Omental fat pad (tissue), 4 donors: ENCODE measurements at places on chromosomes 11 and 22.

DNA sequence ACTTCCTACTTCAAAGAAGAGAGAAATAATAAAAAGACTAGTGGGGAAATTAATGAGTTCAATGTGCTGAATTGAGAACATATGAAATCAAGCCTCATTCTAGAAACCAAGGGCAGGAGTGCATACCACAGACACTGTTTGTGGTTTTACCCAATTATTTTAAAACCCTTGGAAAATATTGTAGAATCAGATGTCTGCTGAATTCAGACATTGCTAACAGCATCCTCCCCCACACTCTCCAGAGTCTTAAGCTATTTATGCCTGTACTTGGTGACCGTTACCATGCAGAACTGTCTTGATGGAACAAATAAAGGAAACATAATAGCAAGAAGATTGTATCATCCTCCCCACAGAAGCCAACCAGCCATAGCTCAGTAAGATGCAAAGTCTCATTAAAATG is 850.1 kb downstream of the NTM start:
- DNase-seq: no peak

GRCh38 chr11:121625777-121626506 is 173.2 kb upstream of the SORL1-AS1 start:
- no peak for DNase-seq

GRCh38 chr11:12045914-12046635 is 37.6 kb upstream of the DKK3 start:
- no peak for DNase-seq

DNA sequence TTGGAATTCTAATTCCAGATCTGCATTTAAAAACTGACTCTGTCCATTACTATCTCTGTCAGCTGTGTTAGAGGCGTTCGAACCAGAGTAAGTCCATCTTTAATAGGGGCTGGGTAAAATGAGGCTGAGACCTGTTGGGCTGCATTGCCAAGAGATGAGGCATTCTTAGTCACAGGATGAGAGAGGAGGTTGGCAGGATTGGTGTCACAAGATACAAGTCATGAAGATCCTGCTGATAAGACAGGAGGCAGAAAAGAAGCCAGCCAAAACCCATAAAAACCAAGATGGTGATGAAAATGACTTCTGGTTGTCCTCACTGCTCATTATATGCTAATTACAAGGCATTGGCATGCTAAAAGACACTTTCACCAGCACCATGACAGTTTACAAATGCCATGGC is 356.3 kb upstream of the ISX start:
- no peak for DNase-seq

DNA sequence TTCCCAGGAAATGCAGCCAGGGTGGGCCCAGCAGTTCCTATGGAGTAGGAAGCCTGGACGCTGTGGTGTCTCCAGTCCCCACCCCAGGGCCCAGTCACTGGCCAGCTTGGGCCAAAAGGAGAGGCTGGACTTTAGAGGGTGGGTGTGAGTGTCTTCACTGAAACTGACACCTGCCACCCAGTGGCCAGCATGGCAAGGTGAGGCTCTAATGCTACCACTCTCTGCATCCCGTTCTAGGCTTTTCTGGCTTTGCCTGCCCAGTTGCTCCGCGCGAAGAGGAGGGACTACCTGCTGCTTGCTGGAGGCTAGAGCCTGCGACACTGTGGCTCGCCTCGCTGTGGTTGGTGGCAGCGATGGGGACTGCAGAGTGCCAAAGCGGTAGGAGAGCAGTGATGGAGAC is 35.4 kb downstream of the C22orf42 start:
- DNase-seq: no peak
